Fibroblast of the aortic adventitia (primary cell): ENCODE measurements at places on chromosomes 13 and 19.

DNA sequence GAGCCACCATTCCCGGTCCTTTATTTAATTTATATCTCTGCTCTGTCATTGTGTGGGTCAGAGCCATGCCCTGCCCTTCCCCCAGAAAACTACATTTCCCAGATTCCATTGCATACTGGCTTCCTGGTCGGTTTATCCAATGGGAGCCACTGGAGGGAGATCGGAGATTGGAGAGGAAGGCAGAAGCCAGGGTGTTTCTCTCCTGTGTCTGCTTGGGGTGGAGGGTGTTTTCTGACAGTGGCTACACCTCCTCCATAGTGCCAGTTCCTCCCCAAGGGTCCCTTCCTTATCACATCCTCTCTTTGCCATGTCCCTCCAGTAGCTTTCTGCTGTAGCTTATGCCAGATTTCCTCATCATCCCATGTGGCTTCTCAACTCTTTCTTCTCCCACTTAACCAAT lies 19.0 kb downstream of the OLFM2 start:
- DNase-seq = peak; percentile 52

GRCh38 chr19:13872695-13873389 lies 4.1 kb upstream of the NANOS3 start:
- no peak for DNase-seq

DNA sequence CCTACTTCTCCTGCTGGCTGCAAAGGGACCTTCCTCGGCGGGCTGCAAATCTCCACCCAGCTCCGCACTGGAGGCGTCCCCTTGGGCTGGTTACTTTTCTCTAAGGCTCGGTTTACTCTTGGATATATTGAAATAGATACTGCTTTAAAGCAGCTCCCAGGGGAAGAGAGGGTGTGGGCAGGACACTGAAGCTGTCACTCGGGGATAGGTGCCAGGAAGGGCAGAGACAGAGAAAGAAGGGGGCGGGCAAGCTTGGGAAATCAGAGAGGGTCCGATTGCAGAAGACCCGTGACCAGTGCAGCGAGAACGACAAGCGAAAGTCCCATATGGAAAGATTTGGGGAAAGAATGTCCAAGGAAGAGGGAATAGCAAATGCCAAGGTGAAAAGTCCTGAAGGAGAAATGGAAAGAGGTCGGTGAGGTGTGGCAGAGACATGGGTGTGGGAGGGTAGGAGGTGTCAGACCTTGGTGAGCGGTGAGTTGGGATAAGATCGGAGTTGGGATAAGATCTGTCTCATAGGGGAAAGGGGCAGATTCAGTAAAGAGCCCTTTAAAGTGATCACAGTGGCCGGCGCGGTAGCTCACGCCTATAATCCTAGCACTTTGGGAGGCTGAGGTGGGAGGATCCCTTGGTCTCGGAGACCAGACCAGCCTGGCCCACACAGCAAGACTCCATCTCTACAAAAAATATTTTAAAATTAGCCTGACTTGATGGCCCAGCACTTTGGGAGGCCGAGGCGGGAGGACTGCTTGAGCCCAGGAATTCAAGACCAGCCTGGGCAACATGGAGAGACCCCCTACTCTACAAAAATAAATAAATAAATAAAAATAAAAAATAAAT lies 618 bp downstream of the THSD8 start:
- DNase-seq = no peak

DNA sequence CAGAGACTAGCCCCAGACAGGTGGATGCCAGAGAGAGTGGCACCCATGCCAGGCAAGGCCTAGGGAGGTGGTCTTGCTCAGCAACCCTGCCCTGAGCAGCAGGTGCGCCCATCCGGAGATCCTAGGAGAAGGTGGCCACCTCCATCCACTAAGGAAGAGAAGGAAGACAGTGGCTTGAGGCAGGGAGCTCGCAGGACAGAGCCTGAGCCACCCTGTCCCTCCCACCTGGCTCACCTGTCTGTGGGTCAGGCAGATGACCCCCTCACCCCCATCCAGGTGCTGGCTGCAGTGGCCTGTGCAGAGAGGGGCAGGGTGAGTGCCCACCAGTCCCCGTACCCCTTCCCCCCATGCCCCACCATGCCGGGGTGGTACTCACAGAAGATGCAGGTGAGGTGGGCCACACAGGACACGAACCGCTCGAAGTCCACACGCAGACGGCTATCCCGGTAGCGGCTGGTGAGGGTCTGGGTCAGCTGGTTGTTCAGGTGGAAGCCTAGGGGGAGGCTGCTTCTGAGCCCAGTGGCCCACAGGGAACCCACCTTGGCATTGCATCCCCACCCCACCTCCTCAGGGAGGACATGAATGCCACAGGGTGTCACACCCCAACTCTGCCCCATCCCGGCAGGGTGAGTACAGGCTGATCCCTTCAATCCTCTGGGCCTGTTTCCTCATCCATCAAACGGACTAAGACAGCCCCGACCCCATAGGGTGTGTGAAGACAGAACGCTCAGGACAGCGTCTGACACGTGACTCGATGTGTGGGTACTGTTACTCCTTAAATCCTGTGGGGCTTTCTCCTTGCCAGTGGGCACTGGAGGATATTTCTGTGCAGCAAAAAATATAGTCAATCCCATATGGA lies 13.3 kb downstream of the CAPN12 start:
- no peak for DNase-seq

DNA sequence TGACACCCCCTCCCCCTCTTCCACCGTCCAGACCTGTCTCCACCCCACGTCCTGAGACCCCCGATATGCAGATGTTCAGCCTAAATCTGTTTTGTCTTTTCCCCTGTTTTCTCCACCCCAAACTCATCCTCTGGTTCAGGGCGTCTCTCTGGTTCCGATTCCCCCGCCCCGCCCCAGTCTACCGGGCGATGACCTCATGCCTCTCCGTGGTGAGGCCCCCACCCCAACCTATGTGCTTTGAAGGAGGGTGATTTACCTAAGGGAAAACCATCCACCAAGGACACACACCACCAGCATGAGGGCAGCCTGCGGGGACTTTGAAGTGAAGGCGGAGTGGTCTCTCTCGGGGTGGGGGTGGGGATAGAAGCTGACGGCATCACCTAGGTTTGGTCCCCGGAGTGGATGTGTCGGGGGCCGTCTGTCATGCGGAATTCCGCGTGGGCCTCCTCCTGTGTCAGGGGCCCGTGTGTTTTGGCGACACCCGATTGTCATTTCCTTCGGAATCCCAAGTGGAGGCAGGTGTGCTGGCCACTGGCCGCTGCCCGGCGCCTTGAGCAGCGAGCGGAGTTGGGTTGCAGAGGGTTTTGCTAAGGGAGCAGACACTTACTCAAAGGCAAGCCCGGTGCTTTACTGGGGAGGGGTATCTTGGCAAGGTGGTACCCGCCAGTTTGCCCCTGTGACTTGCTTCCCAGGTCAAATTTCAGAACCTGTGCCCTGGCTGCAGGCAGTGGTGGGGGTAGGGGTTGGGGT lies 1.4 kb downstream of the FZR1 start:
- no peak for DNase-seq

DNA sequence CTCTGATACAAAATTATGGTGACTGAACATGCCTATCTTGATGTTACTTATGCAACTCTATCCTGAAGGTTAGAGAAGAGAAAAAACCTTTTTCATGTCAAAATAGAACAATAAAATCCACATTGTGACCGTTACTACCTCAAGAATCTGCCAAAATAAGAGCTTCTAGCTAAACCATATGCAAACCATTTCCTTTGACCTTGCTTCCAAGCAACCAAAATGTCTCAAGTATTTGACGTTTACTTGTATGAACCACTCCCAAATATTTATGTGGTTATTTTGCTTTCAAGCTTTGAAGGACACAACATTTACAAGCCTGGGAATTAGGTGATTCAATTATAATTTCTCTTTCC lies 13.9 kb downstream of the FOXO1 start:
- no peak for DNase-seq

GRCh38 chr13:47508527-47509228 lies 492.4 kb downstream of the SUCLA2 start:
- DNase-seq = no peak

DNA sequence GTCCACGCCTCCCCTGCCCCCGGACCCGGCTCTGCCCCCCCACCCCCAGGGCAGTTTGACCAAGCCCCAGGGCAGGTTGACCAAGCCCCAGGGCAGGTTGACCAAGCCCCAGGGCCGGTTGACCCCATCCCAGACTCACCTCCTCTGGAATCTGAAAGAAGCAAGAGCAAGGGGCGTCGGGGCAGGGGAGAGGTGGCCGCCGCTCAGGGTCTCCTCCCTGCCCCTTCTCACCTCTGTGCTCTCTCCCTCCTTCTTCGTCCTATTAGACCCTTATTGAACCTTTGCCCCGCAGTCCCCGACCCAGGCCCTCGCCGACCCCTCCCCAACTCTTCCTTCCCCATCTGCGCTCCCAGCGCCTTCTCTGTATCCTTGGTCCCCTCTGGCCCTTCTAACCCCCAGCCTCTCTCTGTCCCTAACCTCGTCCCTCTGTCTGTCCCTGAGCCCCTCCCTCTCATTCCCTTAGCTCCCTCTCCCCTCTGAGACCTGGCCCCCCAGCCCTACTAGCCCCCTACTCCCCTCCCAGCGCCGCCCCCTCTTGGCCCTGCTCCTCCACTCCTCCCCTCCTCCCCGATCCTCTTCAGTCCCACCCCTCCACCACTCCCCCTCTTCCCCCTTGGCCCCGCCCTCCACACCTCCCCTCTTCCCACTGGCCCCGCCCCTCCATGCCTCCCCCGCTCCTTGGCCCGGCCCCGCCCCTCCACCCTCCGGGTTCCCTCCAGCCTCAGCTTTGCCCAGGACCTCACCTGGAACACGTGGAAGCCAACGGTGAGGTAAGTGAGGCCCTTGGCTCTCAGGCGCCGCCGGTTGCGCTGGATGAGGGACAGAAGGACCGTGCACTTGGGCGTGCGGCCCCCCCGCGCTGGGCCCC lies 7.6 kb downstream of the CAPN12 start:
- no peak for DNase-seq

- DNase-seq = no peak
Observed at GRCh38 chr13:38685431-38685830, 1.4 kb upstream of the FREM2 start.

DNA sequence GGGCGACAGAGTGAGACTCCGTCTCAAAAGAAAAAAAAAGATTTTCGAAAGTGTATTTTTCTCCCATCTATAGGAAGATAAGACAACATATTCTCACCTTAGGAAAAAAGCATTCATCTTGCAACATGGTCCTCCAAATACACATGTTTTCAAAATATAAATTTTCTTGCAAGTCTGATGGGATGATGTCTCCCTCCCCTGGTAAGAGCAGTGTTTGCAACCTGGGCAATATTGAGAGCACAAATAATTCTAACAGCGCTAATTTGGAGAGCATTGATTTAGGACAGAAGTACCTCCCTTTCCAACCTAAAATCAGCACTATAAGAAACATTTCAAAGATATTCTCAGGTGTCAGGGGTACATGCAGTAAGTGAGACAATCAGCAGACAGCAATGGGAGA lies 61.0 kb upstream of the SHISA2 start:
- no peak for DNase-seq
